ENCODE measurements at places on chromosomes 1 and 21. TPM values are rescaled to one million over a fixed set of nuclear protein-coding genes. Genes with fewer than 3 reads are reported as not detected.

The TTF2 gene
- 107 TPM for total RNA-seq

The AGBL4 gene
- total RNA-seq = not detected

- H3K36me3 ChIP-seq = no peaks in the 10 kb centered on the region
- H3K27ac ChIP-seq = no peak overlapping the region
- H3K27me3 ChIP-seq = no peaks in the 10 kb centered on the region
- no peaks in the 10 kb centered on the region for H3K4me1 ChIP-seq
- H3K4me3 ChIP-seq = no peak overlapping the region
- no peak for DNase-seq
Observed at GRCh38 chr21:42621166-42621818, 32.1 kb upstream of the PDE9A start.

DNA sequence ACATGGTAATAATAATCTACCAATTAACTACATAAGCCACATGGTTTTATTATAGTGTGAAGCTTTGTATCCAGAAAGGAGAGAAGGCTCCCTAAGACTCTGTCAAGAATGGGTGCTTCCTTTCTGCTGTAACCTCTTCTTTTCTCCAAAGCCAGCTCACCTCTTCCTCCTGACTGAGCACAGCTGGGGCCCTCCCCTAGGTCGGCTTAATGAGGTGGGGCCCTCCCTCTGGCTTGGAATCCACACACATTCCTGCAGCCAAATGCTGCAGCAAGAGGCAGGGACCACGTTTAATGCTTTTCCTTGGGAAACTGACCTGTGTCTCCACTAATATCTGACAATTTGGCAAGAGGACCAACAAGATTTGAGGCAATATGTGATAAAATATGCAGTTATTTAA, 94.8 kb downstream of the DSCAM start:
- DNase-seq = no peak
- no peak overlapping the region for H3K4me3 ChIP-seq
- no peak overlapping the region for H3K27ac ChIP-seq
- no peaks in the 10 kb centered on the region for H3K27me3 ChIP-seq
- no peaks in the 10 kb centered on the region for H3K36me3 ChIP-seq
- no peaks in the 10 kb centered on the region for H3K4me1 ChIP-seq

The CELA3B gene
- not detected for total RNA-seq

- DNase-seq = no peak
- no peak overlapping the region for H3K27ac ChIP-seq
Observed at GRCh38 chr1:103497404-103497803, 28.1 kb upstream of the RNPC3 start.

- H3K27ac ChIP-seq = no peak overlapping the region
- no peaks in the 10 kb centered on the region for H3K36me3 ChIP-seq
- H3K4me3 ChIP-seq = no peak overlapping the region
- no peaks in the 10 kb centered on the region for H3K4me1 ChIP-seq
- DNase-seq = no peak
Observed at GRCh38 chr21:10464975-10465374, 56.4 kb upstream of the TPTE start.

DNA sequence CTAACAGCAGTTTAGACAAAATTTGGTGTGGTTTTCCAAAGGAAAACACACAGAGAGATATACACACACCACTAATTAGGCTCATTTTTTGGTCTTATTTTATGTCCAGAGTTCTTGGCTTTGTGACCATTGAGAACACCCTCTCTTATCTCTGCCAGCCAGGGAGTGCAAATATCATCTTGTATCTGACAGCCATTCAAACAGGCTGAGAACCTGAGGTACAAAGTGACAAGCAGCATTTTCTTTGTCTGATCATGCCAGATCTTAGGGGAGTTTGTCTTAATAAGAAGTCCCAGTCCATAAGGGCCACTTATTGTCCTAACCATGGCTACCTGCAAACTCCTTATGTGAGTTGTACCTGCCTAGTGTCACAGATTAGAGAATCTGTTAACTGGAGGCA, 1165.2 kb downstream of the BRINP3 start:
- DNase-seq = no peak
- no peaks in the 10 kb centered on the region for H3K27me3 ChIP-seq
- no peaks in the 10 kb centered on the region for H3K36me3 ChIP-seq
- no peaks in the 10 kb centered on the region for H3K4me1 ChIP-seq
- no peak overlapping the region for H3K4me3 ChIP-seq

The RGS5 gene
- 5.3 TPM for total RNA-seq

GRCh38 chr1:89555550-89555949, 30.9 kb downstream of the LRRC8B start:
- DNase-seq = no peak
- H3K4me1 ChIP-seq = peaks cover 71% of the 10 kb centered on the region
- H3K36me3 ChIP-seq = peaks cover 31% of the 10 kb centered on the region
- no peak overlapping the region for H3K4me3 ChIP-seq
- H3K27me3 ChIP-seq = no peaks in the 10 kb centered on the region

The C1orf159 gene
- total RNA-seq = 18.0 TPM

The PPP2R5A gene
- total RNA-seq = 52.0 TPM

All from activated T-cell treated with anti-CD3 and anti-CD28 coated beads, Interleukin-2, amount 50 U/mL, for 72 hours (primary cell).